ENCODE measurements at places on chromosomes 5 and 9.

DNA sequence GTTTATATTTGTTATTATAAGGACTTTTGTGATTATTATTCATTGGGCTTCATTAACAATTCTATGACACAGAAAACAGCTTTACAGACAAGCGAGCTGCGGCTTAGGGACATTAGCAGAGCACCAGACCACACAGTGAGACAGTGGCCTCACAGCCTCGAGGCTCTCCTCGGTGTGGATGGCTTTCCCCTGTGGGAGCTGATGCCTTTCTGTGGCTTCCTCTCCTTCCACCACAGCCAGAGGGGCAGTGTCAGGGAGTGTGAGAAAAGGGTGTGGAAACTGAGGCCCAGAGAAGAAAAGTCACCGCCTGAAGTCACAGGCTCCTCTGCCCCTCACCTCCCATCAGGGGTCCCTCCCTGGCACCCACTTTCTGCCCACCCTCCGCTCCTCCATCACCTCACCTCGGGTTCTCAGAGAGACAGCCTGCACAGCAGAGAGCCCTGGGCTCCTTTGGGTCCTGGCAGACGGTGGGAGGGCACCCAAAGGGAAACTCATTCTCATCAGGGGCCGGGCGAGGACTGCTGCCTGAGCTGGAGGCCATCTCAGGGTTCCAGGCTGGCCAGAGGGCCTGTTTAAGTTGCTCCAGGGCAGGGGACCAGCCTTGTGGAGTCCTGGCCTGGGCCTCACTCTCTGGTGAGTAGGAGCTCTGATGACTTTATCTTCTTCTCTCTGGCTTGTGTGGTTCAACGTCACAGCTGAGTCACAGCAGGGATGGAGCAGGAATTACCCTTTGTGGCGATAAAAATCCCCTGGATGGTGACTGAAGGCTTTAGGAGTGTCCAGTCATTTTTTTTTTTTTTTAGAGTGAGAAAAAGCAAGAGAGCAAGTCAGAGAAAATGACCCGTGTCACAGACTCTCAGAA, 830 bp downstream of the TRAF1 start:
- DNase-seq: no peak

GRCh38 chr5:170408226-170408625, 19.1 kb upstream of the KCNMB1 start:
- no peak for DNase-seq

DNA sequence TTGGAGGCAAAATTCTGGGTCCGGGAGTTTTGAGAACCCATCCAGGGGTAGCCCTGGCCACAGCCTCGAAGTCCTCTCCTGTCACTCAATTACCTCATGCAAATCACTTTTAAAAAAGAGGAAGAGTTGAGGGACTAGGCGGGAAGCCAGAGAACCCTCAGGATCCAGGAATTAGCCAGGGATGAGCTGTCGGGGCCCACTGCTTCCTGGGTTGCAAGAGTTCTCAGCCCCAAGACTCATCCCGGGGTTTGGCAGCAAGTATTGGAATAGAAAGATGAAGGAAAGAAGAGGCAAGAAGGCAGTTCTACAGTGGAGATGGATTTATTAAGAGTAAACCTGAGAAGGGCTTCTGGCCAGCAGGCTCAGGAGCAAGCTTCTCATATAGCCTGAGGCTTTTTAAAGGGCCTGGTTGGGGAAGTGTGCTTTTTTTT, 25.6 kb downstream of the C9orf50 start:
- DNase-seq: no peak

DNA sequence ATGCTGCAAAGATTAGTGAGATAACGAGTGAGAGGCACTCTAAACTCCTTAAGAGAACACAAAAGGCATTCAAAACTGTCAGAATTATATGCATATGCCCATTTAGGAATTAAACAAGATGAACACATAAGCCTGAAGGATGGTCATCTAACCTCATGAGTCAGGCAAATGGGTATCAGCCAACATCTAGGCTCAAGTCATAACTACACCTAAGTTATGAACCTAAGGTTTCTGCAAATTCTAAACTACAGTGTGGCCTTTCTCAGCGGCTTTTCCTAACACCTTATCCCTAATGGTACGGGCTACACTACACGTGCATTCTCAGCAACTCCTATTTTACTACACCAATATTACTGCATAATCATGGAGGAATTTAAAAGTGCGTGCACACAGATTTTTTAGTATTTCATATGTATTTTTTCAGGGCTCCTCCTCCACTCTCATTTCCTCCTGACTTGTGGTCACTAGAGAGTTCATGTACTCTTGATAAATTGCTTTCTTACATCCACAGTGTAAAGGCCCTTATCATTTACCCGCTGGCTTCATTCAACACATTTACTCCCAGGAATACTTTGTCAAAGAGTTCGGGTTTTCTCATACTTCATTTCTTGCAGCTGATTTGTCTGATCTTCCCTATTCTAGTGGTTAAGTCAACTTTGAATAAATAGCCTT, 316.5 kb downstream of the BNC2 start:
- no peak for DNase-seq

- DNase-seq: no peak
Observed at GRCh38 chr5:143583409-143583808, 179.9 kb upstream of the NR3C1 start.

- no peak for DNase-seq
Observed at GRCh38 chr5:67605730-67606585, 409.4 kb upstream of the CD180 start.

GRCh38 chr5:173670791-173671120, 54.3 kb upstream of the BOD1 start:
- no peak for DNase-seq

DNA sequence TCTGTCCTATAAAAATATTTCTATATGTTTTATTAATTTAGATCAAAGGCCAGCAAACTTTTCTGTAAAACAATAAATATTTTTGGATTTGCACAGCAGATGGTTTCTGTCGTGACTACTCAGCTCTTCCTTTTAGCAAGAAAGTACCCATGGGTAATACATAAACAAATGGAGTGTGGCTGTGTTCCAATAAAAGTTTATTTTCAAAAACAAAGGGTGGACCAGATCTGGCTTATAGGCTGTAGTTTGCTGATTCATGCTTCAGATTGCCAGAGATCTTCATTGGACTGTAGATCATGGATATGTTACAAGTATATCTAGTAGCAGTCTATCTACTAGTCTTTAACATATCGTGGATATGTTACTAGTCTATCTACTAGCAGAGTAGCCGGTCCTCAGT, 590.5 kb downstream of the CSNK1G3 start:
- DNase-seq: no peak

- no peak for DNase-seq
Observed at GRCh38 chr5:93594591-93595419, 11.8 kb downstream of the NR2F1 start.

DNA sequence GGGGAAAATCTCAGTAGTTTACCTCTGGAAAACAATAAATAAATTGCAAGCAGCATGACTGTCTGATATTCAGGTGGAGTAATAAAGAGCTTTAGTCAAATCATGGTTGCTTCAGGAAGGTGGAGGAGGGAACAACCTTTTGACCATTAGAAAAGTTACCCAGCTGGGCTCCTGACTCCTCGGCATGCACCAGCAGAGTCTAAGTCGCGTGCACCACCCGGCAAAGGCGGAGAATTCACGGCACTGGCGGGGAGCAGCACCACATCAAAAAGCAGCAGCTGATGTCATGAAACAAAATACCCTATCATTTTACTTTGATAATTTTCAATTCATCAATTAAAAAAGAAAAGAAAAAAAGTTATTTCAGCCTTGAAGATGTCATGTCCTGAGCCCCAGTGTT, 34.6 kb downstream of the EBF1 start:
- DNase-seq: no peak

DNA sequence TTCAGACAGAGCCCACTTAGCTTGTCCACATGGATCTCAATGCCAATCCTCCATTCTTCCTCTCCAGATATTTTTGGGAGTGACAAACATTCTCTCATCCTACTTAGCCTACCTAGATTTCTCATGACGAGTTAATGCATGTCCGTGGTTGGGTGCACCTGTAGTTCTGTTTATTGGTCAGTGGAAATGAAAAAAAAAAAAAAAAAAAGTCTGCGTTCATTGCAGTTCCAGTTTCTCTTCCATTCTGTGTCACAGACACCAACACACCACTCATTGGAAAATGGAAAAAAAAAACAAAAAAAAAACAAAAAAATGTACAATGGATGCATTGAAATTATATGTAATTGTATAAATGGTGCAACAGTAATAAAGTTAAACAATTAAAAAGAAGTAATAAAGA, 59.0 kb downstream of the BASP1 start:
- DNase-seq: no peak

GRCh38 chr9:32378496-32378895, 5.9 kb upstream of the ACO1 start:
- DNase-seq: peak; percentile 61

GRCh38 chr5:172362755-172363154, 79.2 kb upstream of the UBTD2 start:
- DNase-seq: no peak

GRCh38 chr9:82196622-82197441, 208.3 kb downstream of the SPATA31D1 start:
- DNase-seq: no peak

GRCh38 chr5:151115272-151115905, 34.6 kb upstream of the TNIP1 start:
- no peak for DNase-seq

DNA sequence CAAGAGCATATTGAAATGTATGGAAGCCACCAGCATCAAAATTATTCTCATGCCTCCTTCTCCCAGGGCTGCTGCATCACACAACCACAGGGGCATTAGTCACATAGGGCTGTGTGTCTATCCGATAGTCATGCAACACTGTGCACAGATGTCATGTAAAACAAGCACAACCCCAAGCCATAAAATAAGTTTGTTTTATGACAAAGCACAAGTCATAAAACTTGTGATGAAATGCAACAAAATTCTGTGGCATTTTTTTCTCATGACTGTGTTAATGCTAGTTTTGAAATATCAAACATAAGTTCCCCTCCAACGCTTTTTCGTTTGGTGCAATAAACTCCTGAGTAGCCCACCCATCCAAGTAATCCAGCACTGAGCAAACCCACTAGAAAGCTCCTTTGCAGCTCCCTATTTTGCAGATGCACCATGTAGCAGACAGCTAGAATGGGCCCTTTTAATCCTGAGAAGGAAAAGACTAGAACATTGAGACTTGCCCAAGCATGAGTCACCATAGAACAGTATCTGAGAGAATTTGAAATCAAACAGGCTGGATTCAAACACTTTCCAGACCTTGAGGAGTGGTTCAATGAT, 93.3 kb upstream of the ZNF366 start:
- DNase-seq: no peak

GRCh38 chr9:2675834-2676233, 41.5 kb upstream of the KCNV2 start:
- DNase-seq: no peak

- DNase-seq: no peak
Observed at GRCh38 chr5:2574155-2574554, 177.3 kb downstream of the IRX2 start.

DNA sequence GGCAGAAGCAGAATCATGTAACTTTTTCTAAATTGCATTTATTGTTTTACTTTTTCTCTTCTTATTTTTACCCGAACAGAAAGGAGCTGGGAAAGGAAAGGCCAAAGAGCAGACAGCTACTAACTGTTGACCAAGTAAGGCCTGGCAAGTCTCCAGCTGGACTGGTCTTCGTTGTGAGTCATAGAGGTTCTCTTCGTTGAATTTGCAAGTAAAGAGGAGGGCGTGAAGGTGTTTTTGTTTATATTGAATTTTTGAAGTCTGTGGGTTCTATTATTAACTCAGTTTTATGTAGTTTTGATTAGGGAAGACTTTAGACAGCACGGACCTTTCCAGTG, 416.5 kb upstream of the CCNH start:
- peak; percentile 77 for DNase-seq

DNA sequence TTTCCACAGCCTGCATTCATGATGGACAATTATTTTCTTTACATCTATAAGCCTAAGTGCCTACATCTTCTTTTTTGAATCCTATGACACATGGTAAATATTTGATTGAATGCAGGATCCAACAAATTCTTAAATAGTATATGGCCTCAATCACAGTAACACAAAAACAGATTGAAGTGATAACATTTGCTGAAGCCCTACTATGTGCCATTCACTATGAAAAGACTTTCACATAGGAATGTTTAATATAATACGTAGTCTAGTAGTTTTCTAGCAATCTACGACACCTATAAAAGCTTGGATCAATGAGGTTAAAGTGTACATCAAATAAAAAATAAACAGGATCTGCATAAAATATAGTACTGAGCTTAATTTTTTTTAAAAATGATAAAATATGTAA, 231.0 kb downstream of the AP3B1 start:
- no peak for DNase-seq

DNA sequence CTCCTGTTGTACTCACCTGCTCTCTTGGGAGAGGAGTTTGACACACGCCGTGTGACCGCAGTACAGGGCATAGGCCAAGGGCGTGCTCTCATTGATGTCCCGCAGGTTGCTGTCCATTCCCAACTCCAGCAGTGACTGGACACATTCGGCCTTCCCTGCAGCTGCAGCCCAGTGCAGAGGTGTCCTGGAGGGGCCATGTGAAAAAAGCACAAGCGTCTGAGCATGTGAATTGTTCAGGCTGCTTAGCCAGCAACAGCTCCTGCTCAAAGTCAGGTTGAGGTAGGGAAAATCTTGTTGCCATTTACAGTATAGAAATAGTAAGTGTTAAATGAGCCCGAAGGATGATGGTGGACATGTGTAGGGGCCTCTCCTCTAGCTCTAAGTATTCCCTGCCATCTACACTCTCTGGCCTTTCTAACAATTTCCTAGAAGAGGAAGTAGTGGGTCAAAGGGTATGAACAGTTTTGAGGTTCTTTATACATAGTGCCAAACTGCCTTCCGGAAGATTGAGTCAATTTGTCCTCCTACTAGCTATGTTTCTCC, 116.5 kb downstream of the ANKRD55 start:
- no peak for DNase-seq

- DNase-seq: peak; percentile 52
Observed at GRCh38 chr5:40755093-40755406, 711 bp downstream of the TTC33 start.

DNA sequence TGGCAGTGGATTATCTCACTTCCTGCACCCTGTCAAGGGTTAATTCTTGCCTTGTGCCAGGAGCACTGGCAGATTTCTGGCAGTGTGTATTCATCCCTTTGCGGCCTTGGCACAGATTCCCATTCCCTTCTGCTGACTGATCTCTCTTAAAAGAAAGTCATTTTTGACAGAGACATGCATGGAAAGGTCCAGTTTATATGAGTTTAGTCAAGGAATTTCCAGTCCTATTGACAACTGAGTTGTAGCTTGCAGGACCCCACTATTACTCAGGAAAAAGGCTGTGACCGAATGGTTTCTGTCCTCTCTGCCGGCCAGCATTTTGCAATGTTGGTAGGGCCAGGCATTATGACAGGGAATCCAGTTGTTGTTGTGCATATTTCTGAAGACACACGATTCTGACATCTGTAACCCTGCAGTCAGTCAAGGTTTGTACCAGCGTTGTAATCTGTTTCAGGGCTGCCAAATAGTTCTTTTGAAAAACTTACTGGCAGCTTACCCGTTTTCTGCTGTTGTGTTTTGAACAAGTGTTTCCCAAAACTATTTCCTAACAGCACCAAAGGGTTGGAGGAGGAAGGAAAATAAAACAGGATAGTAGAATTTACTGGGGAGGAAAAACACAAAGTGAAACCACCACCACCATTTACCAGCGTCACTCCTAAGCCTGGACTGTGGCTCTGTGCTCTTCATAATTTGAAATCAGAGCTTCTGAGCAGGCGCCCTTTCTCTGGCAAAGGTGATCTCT, 243.4 kb upstream of the KLF4 start:
- peak; percentile 78 for DNase-seq
